ENCODE measurements at places on chromosomes 5 and 9. TPM values are rescaled to one million over a fixed set of nuclear protein-coding genes. Genes with fewer than 3 reads are reported as not detected.

DNA sequence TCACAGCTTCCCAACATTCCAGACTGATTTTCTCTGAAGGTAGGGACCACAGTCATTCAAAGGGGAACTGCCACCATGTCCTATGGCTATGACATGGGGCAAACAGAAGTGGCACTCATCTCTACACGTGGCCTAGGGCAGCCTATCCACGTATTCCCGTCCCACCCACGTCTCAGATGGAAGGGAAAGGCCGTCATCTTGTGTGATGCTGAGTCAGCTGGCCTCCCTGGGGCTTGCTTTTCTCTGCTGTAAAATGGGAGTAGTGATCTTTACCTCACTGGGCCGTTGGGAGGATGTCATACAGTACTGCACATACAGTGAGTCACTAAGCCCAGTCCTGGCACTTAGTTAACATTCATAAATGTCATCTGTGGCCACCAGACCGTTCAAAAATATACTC, 72.3 kb downstream of the RAPGEF1 start:
- DNase-seq: peak; percentile 53

DNA sequence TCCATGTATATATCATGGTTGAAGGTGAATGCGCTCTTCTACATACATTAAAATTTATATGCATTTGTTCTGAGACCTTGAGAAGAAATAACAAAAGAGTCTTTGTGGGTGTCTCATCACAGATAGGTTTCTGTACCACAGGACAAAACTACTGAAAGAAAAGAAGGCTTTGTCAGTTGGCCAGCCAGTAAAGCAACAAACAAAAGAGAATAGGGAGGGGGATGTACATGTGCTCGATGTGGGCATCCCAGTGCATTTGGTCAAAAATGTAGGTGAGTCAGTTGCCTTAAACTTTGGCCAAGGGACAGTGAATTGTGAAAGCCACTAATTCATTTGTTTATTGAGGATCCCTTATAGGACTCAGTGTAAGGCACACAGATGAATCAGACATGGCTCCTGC, 13.3 kb downstream of the RBM18 start:
- DNase-seq: no peak

DNA sequence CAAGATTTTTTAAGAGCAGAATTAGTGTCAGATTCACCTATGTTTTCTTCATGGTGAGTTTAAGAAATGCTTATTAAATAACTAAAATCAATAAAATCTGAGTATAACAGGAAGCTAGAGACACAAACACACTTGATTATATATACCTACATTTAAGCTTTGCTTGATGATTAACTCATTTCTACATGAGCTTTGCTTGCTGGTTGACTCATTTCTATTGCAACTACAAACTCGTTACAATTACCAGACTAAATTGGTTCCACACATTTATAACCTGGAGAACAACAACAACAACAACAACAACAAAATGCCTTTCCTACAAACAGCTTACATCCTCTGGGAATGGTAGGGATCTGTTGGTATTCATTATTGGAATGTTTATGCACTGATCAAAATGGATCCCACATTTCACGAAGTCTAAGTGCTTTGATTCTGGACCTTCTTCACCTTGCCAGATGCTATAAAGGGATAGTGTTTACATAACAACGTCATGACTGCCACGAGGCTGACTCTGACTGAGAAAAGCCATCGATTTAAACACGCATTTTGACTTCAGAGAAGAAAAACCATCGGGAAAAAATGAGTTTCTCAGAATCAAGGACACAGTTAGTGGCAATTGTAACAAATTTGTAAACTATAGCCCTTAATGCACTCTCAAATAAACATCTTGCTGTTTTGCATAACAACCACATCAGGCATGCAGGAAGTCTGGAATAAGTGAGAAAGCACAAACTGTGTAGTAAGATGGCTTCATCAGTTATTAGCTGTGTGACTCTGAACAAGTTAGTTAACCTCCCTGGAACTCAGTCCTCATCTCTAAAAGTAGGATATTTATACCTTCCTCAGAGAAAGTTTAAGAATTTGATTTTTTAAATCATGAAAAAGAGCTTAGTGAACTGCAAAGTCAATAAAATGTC, 49.8 kb downstream of the RASEF start:
- DNase-seq: no peak

DNA sequence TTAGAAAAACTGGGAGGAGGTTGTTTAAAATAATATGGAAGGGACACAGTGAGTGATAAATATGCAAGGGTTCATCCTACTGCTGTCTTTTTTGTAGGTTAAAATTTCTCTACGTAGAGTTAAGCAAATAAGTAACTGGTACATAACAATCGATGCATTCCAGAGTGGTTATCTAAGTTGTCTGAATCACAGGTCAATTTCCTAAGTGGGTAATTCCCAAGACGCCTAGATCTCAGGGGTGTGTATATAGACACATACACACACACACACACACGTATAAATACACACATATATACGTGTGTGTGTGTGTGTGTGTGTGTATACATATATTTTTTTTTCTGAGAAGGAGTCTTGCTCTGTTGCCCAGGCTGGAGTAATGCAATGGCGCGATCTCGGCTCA, 22.3 kb downstream of the CAAP1 start:
- DNase-seq: no peak

DNA sequence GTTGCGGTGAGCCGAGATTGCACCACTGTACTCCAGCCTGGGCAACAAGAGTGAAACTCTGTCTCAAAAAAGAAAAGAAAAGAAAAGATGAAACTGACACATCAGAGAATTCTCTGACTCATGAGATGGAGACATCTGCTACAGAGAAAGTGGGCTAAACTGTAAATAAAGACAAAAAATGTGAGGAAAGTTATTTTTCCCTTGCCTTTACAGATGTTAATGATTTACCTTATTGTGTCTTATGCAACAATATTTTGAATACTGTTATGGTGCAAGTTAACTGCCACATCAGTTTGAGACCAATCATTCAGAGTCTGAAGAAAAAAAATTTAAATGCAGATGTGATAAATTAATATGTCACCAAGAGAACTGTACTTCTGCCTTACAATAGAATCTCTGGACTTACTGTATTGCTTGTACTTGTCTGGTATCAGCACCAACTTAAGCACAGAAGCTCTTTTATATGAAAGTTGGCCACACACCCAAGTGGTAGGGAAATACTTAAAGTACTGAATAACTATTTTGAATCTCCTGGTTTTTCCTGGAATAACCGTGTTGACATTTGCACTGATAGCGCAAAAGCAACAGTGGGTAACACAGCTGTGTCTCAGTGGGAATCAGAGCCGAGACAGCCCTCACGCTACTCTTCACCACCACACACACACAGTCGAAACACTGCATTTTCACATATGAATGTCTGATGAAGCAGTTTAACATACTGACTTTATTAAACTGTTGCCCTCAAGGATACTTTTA, 169.9 kb downstream of the FANCC start:
- DNase-seq: no peak

The GARIN3 gene
- total RNA-seq: not detected

DNA sequence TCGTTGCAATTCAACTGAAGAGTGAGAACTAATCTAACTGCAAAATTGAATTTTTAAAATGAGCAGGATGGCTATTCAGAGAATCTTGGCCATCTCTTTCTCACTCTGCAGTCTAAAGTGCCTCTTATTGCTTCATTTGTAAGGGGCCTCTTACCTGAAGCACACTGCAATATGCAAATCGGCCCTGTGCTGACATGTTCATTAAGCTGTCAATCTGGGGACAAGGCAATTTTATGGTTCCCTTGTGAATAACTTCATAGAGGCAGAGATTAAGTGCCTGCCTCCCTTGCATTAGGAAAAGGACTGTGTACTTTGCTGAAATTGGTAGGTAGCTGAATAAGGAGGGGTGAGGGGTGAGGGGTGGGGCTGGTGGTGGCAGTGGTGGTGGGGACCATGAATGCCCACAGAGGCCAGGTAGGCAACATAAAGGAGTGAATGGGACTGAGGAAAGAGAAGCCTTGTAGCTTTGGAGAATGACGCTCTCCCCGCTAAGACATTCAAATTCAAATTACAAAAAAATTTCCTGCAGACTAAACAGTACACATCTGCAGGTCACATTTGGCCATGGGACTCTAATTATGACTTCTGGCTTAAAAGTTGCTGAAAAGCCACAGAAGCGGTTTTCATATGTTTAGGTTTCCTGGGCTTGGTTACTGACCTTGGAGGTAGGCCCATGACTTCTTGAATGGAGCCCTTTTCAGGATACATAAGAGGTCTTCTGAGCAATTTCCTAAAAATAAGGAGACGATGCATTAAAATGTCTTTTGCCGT, 25.0 kb downstream of the TNFSF8 start:
- no peak for DNase-seq

- DNase-seq: no peak
Measured at GRCh38 chr5:74063821-74064220, 437.8 kb downstream of the ARHGEF28 start.

The OR13C8 gene
- not detected for total RNA-seq

- DNase-seq: no peak
Measured at GRCh38 chr5:42483472-42484154, 60.4 kb downstream of the GHR start.

GRCh38 chr5:87300176-87300575, 32.5 kb downstream of the RASA1 start:
- no peak for DNase-seq

DNA sequence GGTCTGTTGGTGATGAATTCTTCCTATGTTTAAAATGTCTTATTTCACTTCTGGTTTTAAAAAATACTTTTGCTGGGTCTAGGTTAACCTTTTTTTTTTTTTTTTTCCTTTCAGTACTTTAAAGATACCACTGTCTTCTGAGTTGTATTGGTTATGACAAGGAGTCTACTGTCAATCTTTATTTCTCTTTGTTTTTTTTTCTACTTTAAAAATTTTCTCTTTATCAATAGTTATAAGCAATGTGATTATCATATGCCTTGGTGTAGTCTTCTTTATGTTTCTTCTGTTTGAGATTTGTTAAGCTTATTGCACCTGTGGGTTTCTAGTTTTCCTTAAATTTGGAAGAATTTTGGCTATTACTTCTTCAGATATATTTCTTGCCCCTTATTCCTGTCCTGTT, 125.6 kb upstream of the SPRY4 start:
- DNase-seq: no peak

DNA sequence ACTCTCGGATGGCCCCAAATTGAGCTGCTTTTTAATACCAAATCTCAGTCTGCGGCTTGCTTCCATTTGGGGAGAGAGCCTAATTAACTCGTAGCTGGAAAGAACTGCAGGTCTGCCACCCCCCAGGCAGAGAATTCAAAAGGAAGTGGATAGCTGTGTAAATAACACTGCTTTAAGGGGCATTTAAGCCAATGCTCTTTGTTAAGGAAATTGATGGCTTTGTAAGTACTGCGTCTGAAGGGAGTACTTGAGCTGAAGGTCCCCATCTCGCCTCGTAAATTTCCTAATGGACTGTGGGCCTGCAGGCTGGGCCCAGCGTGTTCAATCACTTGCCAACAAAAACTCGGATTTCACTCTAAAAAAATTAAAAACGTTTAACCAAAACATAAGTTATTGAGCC, 132.7 kb downstream of the PAPPA start:
- no peak for DNase-seq

GRCh38 chr9:97512966-97513560, 11.6 kb downstream of the TMOD1 start:
- DNase-seq: no peak

DNA sequence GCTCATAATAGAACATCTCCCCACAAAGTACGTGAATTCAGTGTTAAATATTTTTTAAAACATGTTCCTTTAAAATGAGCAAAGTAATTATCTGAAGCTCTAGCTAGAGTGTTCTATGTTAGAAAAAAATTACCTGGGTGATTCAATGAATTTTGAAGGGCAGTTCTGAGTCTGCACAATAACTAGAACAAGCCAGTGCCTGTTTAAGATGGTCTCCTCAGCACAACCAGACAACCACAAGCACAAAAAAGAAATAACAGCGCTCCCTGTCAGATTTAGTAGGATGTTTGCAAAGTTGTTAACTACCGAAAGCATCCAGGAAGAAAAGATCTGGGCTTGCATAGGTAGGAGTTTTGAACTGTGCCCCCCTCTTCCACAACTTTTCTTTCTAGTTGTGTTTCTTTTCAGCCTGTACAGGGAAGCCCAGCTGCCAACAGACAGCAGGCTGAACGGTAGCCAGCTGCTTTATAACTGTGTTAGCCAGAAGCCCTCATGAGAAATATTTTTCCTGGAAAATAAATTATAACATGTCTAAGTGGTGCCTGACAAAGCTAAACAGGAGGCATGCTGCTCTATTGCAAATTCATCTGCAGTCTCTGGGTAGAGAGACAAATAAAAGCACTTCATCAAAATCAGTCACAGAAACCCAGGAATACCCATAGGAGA, 1026.9 kb downstream of the MAT2B start:
- no peak for DNase-seq

The EPB41L4A gene
- total RNA-seq: not detected

DNA sequence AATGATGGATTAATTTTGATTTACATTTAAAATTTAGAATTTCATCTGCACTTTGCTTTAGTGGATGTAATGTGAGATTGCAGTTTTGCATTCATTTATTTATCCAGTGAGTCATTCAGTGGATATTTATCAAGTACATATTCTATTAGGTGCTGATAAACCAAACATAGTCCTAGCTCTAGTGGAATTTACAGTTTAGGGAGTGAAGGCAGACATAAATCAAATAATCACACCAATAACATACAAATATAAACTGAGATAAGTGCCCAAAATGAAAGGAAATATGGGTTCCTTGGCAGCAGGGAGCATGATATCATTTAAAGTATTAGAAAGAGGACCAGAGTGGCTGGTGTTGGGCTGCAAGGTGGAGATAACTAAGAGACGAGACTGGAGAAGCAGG, 14.7 kb upstream of the NIPBL start:
- no peak for DNase-seq

DNA sequence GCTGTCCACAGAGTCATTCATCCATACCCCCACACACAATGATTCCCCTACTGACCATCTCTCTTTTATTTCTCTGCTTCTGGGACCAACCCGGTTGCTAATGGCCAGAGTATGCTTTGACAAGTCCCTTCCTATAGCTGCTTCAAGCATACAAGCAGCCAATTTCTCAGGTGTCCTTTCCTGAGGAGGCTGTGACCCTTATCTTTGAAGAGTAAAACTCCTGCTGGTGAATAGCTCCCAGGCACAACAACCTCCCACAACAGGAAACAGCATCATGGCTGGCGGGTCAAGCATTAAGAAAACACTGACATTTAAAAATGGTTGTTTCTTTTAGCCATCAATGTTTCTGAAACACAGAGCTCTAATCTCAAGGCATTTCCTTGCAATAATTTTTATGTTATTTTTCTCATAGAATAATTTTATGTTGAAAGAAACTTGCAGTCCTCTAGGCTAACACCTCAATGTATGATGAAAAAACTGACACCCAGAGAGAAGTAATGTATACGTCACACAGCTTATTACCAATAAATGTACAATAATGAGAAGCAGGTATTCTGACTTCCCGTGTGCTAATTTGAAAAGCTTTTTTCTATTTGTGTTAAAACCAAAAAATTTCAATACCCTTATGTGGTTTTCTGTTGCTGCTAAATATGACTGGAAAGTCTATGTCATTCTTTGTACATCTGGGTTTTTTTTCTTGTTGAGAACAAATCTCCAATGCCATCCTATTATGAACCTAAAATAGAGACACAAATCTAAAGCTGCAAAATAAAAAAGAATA, 7.5 kb upstream of the PAM start:
- no peak for DNase-seq

- peak; percentile 90 for DNase-seq
Measured at GRCh38 chr9:96418083-96418919, at the start of gene ZNF367. TSS of gene ZNF367 (minus strand) at chr9:96418370. CDS start at chr9:96418032, 338 bp downstream.

All from CD4-positive, CD25-positive, alpha-beta regulatory T cell (primary cell).